ENCODE measurements at places on chromosomes 7 and 10.

GRCh38 chr7:12570168-12570533, 369 bp upstream of the SCIN start:
- DNase-seq, result no peak

GRCh38 chr7:44794331-44794730, 2.1 kb upstream of the PPIA start:
- no peak for DNase-seq

DNA sequence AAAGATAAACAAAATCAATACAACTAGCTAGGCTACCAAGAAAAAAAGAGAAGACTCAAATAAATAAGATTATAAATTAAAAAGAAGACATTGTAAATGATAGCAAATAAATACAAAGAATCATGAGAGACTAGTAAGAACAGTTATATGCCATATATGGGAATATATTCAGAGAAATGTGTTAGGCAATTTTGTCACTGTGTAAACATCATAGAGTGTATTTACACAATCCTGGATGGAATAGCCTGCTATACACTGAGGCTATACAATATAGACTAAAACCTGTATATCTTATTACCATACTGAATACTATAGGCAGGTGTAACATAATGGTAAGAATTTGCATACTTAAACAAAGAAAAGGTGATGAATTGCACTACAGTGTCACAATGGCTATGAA, 717.4 kb downstream of the PARD3 start:
- DNase-seq, result no peak

- no peak for DNase-seq
Observed at GRCh38 chr10:13925971-13926780, 339.4 kb downstream of the PRPF18 start.

GRCh38 chr7:141928146-141928844, 12.1 kb downstream of the OR9A4 start:
- DNase-seq, result no peak

DNA sequence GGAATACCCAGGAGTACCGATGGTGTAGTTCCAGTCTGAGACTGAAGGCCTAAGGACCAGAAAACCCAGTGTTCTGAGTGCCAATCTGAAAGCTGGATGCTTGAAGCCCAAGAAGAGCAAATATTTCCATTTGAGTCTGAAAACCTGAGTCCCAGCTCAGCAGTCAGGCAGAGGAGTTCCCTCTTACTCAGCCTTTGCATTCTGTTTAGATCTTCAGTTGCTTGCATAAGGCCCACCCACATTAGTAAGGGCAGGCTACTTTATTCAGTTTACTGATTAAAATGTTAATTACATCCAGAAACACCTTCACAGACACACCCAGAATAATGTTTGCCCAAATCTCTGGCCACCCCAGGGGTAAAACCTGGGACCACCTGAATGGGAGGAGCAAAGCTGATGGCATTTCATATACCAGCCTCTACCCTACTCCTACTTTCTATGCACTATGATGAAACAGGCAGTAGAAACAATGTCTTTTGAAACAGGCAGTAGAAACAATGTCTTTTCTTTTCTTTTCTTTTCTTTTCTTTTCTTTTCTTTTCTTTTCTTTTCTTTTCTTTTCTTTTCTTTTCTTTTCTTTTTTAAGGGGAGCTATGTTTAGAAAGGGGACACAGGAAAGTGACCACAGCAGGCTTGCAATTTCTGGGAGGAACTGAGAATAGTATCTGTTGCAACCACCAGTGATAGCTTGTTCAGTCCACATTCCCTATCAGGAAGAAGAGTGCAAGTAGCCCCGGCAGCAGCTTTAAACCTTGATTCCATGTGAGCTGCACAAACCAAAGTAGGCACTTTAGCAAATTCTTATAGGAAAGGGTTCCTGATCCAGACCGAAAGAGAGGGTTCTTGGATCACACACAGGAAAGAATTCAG, 30.6 kb downstream of the FAM237B start:
- no peak for DNase-seq

DNA sequence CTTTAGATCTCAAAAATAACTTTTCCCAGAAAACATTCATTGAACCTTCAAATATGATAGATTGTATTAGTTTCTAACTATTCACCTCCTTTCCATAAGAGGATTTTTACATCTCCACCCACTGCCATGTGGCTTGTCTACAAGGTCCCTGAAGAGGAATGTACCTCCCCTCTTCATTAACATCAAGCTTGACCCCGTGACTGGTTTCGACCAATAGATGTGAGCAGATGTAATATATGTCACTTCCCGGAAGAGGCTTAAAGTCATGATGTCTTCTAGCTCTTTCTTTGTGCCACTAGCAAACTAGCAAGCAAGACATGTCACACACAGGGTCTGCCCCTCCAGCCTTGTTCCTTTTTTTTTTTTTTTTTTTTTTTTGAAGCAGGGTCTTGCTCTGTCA, 6.9 kb downstream of the BAZ1B start:
- no peak for DNase-seq

DNA sequence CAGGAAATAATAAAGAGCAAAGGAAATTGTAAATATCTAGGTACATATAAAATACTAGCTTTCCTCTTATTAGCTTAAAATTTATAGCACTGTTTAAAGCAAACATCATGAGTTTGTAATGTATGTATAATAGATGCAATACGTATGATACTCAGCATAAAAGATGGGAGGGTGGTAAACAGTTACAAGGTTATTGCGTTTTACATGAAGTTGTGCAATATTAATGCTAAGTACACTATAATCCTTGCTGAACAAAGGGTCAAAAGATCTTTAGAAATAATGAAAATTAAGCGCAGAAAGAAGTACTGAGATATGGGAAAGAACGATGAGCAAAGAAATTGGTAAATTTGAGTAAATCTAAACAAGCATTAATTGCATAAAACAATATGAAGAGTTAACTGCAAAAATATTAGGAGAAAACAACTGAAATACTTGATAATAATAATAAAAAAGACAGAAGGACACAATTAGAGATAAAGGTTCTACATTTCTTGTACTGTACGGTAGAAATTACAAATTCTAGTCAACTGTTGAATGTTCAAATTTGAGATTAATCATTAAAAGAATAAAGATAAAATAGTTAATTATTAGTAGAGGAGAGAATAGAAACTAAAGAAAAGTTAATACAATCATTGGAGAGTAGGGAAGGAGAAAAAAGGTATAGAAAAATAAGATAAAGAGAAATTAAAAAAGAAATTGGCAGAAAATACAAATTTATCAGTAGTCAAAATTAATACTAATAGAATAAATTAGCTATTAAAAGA, 17.9 kb downstream of the C10orf67 start:
- DNase-seq, result no peak

GRCh38 chr10:53223851-53224250, 451.3 kb upstream of the MBL2 start:
- DNase-seq, result no peak

Data from right cardiac atrium (tissue), 5 donors.